NCI-H774 (cell line): ENCODE measurements at places on chromosomes 7 and 10.

DNA sequence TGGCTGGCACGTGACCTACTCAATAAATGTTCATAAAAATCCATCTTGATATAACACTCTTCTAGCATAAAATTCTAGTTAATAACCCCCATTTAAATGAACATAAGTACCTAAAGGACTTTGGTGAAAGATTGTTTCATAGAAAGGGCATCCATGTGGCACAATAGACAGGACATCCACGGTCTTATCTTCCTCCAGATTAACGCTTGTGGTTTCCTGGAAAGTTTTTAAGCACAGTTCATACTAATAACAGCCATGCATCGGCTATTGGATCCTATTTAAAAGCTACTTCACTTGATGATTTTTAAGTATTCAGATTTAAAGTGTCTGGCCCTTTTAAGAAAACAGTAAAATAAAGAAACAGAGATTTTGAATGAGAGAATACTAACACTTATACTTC is 288.3 kb downstream of the AHR start:
- DNase-seq = no peak

DNA sequence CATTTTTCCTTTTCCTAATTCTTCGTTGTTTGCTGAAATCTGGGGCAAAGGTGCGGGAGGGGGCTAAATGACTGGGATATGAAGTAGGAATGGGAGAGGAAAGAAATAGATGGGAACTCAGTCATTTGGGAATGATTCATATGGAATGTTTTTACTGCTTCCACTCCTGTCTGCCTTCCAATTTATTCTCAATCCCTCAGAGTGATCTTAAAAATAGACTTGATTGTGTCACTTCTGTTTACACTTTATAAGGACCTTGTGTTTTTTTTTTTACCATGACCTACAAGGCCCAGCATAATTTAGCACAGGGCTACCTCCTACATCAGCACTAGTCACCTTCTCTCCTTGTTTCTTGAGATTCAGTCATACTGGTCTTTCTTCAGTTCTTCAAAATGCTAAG is 97.9 kb downstream of the PTEN start:
- DNase-seq = no peak

DNA sequence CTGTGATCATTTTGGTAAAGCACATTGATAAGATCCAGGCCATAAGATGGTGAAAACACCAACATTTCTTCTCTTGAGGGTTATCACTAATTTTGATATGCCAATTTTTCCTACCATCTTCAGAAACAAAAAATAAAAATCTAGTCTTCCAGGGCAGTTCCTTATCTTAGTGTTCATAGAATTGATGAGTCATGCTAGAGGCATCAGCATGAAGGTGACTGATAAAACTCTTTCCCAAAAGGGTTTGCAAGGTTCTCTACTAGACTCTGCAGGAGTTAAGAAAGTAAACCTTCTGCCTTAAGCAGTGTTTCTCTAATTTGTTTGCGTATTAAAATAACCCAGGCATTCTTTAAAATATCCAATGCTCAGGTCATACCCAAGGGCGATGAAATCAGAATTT is 483.1 kb upstream of the CNTNAP2 start:
- DNase-seq = no peak

DNA sequence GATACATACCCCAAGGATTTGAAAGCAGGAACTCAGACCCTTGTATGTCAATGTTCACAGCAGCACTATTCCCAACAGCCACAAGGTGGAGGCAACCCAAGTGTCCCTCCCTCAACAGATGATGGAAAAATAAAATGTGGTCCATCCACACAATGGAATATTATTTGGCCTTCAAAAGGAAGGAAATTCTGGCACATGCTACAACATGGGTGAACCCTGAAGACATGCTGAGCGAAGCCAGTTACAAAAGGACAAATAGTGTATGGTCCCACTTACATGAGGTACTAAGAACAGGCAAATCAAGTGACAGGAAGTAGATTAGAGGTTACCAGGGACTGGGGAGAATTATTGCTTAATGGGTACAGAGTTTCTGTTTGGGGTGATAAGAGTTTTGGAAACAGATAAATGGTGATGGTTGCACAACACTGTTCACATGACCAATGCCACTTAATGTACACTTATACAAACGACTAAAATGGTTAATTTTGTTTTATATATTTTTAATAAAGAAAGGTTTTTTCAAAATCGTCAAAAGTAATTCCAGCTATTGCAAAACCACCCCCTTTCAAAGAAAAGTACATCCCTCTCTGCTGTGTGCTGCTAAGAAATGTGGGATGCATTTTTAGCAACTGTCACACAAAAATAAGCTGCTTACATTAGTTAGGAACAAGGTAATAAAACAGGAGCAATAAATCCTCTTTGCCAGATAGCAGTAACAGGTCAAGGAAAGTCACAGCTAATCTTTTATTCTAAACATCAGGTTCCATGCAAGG is 85.7 kb downstream of the GRB10 start:
- DNase-seq = no peak

- no peak for DNase-seq
These were observed 244.0 kb upstream of the KLF6 start for GRCh38 chr10:4028854-4029583.

DNA sequence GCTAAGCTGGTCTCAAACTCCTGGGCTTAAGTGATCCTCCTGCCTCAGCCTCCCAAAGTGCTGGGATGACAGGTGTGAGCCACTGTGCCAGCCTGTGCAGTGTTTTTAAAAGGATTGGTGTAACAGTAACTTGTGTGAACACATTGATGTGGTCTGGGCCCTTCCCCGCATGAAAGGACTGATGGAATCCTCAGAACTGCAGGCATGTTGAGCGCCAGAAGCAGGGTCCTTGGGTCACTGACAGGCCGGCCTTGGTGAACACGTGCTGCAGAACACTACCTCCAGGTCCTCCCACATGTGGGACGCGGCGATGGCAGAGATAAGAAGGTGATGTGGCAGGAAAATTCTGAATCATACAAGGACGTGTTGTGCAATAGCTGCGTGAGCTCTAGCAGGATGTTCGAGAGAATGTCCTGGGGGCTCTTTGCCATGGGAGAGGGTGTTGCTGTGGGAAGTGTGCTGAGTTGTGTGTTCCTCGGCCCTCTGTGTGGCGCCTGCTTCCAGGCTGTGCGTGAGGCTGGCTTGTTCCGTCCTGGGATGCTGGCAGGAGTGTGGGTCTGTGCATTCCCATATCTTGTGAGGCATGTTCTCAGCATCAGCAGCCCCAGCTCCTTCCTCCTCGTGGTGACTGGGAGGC is 68.2 kb downstream of the DNAJB6 start:
- no peak for DNase-seq

GRCh38 chr7:2572101-2572842 is 13.5 kb downstream of the IQCE start:
- no peak for DNase-seq

- DNase-seq = no peak
These were observed 147.1 kb downstream of the SLC25A13 start for GRCh38 chr7:96174812-96175211.

GRCh38 chr7:147857152-147858140 is 733.1 kb upstream of the C7orf33 start:
- no peak for DNase-seq

GRCh38 chr7:147432079-147432478 is 1158.5 kb upstream of the C7orf33 start:
- no peak for DNase-seq

GRCh38 chr10:30002426-30003266 is 56.7 kb downstream of the JCAD start:
- DNase-seq = peak; percentile 51

DNA sequence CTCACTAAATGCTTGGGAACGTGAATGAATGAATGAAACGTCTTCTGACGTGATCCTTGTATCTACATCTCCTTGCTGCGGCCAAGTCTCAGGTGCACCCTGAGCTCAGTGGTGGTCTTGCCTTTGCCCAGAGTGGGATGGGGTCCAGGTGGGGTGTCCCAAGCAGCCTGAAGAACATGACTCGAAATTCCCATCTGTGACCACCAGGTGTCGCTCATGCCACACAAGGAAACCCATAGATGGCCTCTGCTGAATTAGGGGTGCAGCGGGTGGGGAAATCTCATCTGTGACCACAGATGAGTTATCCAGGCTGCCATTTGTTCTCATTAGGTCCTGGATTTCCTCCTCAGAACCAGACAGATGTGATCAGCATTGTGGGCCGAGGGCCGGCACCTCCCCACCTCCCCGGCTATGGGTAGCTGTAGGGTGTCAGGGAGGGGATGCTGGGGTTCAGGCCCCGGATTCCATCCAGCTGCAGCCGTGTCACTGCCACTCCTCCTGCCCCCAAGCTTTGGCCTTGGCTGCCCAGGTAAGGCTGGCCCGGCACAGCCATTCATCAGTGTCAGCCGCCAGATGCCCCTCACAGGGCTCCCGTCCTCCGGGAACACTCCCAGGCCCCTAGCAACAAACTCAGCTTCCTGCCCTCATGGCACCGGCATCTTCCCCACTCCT is 21.0 kb upstream of the GNA12 start:
- peak; percentile 39 for DNase-seq

GRCh38 chr10:34047389-34047788 is 712.9 kb upstream of the NRP1 start:
- no peak for DNase-seq

GRCh38 chr10:122164815-122165483 is 106.1 kb upstream of the BTBD16 start:
- DNase-seq = no peak

DNA sequence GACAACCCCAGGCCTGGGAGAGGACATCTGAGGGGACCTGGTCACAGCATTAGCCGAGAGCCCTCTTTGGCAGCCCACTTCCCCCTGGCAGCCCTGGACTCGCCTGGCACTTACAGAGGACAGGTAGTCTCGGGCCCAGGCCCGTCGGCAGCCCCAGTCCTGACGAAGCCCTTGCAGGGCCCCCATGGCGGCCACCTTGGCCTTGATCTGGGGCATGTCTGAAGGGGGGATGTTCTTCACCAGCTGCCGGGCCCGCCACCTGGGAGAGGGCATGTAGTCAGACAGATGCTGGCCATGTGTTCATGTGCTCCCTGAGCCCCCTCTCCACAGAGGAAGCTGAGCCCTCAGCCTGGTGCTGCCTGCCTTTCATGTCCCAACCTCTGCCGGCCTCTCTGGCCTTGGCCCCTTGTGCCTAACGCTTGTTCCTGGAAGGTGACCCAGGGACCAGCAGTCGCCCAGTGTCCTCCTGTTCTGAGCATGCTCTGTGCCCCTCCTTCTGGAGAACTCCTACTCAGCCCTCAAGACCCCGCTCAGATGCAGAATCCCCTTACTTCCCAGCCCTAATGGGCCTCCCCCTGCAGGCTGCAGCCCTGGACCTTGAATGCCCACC is 13.9 kb downstream of the MYO1G start:
- DNase-seq = no peak

- DNase-seq = no peak
These were observed 19.6 kb downstream of the GIMAP5 start for GRCh38 chr7:150756858-150757257.

DNA sequence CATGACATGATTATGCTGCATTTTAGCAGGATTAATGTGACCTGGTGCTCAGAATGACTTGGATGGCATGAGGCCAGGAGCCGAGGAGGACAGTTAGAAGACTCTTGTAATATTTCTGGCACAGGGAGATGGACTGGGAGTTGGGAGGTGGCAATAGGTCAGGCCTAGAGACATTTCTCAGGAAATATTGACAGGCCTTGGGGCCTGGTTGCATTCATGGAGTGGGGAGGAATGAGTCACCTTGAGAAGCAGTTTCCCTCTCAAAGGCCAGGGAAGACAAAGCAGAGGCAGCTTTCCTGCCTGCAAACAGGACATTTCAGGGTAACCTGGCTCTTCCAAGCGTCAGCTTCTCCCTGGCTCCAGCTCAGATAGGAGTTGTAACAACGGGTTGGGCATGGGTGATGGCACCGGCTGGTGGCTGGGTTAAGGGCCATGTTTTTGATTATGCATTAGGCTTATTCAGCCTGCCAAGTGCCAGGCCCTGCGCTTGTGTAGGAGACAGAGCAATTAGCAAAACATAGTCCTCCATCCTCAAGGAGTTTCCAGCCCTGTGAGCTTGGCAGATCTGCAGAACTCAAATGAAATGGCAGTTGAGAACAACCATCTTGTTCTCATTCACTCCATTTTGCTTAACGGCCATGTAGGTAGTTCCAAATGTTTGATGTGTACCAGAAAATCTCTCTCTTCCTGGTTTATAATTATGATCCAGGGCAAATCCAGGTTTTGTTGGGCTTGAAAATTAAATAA is 38.2 kb downstream of the HK1 start:
- DNase-seq = no peak

DNA sequence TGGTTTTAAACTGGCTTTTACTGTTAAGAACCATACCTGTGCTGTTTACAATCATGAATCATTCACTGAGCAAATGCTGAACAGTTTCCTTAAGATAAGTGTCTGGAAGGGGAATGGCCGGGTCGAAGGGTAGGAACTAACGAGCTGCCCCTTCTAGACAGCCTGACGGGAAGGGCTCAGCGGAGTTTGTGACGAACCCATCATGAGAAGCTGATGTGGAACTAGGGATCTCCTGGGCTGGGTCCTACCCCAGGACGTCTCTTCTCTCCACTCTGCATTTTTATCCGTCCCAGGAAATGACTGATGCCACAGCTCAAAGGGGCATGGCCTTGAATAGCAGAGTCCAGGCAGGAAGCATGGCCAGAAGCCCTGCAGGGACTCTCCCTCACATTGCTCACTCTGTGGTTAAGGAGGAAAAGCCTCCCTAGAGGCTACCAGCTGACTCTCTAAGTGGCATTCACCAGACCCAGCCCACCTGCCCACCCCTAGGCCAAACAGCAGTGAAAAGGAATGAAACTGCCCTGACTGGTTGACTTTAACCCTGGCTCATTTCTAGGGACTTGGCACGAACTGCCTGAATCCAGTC is 112.0 kb downstream of the PFKFB3 start:
- no peak for DNase-seq

DNA sequence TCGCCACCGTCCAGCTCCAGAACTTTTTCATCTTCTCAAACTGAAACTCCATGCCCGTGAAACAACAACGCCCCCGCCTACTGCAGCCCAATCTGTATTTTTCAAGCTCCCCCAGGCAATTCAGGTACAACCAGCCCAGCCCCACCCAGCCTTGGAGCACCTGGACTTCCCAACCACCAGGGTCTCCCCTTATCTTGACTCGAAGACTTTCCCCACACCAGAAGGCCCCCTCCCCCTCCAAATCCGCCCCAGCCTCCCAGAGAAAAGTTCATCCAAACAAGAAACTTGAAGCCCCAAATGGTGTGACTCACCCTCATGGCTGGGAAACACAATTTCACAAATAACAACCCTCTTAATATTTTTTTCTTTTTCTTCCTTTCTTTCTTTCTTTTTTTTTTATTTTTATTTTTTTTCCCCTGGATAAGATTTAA is 10.6 kb downstream of the ZCCHC24 start:
- no peak for DNase-seq

GRCh38 chr10:29830531-29831512 is 196.1 kb upstream of the SVIL start:
- DNase-seq = no peak

DNA sequence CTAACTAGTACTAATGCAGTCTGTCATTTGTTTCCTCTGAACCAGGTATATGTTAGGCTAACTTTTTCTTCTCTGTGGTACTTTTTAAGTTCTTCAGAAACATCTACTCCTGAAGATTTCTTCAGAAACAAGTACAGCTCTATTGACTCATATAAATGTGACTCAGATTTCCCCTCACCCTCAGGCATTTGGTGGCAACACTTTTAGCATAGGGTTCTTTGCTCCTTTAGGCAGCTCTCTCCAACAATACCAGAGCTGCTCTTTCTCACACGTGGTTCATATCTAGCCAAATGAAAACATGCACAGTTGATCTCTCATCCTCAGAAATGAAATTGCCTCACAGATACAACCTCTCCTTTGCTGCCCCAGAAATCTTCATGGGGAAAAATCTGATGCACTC is 939.8 kb downstream of the SORCS1 start:
- DNase-seq = no peak
